ENCODE measurements at places on chromosomes 12 and 14.

DNA sequence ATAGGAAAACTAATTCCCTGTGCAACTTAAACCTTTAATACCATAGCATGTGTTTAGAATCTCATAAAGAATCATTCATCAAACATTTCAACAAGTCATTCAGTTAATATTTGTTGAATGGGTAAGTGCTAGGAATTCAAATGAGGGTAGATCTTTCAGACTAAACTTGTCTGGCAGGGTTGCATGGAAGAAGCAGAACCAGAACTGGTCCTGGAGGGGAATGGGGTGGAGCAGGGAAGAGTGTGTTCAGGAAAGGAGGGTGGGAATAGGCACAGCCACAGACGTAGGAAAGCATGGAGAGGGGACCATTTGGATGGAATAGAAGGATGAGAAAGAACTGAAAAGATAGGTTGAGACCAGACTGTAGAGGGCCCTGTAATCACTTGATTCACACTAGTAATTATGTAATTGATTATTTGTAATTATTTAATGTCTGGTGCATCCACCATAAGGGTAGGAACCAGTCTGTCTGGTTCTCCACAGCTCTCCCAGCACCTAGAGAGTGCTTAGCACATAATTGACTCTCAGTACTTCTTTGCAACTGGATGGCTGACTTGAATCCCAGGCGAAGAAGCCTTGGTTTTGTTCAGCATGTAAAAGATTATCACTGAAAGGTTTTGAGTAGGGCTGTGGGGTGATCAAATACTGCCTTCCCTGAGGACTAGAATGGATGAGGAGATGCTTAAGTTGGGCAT, 3.0 kb upstream of the MAP3K9 start:
- DNase-seq, result no peak

GRCh38 chr12:106303202-106303820, 778 bp downstream of the TCP11L2 start:
- peak; percentile 62 for DNase-seq

GRCh38 chr12:45913631-45914030, 76.7 kb downstream of the SCAF11 start:
- no peak for DNase-seq

- no peak for DNase-seq
These were observed 5.4 kb downstream of the NOS1 start for GRCh38 chr12:117356048-117356447.

DNA sequence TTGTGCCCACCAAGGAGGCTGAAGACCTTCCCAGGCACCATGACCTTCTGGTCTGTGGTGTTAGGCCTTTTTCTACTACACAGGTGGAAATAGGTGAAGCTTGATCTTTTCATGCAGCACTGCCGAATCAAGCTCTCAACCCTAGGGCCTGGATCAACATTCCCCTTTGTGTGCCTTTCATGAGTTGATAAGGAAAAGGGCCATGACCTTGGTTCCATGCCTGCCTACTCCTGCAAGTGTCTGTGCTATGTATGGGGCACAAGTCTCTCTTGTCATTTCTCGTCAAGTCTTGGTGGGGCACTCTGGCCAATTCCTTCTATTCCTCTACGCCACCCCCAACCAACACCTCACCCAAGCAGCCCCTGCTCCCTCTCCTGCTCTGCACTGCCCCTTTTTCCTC, 154.5 kb downstream of the SLC8A3 start:
- DNase-seq, result no peak

DNA sequence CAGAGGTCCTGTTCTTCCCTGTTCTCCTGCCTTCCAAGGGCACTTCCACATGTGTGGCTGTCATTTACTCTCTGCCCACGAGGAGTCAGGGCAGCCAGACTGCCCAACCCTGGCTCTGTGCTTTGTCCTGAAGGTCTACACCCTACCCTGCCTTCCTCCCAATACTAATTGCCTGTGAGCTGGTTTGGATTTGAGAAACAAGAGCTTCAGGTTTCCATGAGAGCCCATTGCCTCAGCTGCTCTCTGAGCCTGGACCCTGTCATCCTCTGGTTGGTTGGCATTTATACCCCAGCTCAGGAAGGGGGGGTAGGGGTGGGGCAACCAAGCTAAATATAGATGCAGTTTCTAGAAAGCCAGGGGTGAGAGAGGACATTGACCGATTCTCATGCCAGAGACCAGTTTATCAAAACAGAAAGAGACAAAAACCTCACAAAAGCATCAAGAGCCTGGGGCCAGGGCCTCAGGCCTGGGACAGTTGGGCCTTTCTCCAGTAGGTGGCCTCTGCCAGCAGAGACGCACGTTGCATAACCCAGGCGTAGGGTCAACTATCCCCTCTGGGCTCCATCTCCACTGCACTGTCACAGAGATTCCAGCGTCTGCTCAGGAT, 34.5 kb downstream of the VDR start:
- DNase-seq, result no peak

DNA sequence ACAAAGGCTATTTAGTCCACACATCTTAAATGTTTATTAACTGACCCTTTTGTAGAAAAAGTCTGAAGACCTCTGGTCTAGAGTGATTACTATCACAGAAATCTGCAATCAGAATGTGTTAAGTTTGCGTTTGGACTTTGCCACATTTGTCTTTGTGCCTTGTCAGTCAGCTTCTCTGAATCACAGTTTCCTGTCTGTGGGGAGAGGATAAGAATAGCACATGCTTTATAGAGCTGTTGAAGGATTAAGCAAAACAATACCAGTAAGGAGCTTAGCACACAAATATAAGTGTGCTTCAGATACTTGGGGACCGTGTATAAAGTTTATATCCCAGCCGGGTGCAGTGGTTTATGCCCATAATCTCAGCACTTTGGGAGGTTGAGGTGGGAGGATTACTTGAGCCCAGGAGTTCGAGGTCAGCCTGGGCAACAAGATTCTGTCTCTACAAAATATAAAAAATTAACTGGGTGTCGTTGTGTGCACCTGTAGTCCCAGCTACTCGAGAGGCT, 63.0 kb upstream of the BTG1 start:
- no peak for DNase-seq

DNA sequence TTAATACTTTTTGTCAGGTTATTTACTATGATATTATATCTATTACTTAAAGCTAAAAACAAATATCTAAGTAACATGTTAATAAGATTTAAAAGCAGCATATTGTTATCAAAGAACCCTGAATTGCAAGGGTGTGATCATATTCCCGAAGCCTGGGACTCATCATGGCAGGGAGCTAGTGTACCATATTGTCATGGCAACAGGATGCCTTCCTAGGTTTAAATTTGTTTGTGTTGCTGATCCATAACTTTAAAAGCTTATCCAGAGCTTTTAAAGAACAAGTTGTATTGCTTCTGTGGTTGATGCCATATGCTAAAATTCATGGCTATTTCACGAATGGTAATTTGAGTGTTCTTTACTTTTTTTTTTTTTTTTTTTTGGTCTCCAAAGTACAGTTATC, 500.5 kb downstream of the NAV3 start:
- DNase-seq, result no peak

DNA sequence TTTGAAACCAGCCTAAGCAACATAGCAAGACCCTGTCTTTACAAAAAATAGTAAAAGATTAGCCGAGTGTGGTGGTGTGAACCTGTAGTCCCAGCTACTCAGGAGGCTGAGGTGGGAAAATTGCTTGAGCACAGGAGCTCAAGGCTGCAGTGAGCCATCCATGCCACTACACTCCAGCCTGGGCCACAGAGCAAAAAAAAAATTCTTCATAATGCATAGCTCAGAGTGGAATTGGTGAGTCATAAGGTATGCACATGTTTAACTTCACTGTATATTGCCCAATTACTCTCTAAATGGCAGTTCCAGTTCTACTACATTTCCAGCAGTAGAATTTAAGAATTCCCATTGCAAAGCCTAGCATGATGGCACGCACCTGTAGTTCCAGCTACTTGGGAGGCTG, 26.8 kb upstream of the CLIP1 start:
- no peak for DNase-seq

DNA sequence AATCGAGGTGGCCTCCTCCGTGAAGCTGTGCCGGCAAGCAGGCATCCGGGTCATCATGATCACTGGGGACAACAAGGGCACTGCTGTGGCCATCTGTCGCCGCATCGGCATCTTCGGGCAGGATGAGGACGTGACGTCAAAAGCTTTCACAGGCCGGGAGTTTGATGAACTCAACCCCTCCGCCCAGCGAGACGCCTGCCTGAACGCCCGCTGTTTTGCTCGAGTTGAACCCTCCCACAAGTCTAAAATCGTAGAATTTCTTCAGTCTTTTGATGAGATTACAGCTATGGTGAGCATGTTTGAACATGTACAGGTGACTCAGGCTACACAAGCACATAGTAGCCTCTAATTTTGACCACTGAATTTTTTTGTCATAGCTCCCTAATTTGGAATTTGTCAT, 59.7 kb downstream of the ATP2A2 start:
- DNase-seq, result no peak

GRCh38 chr12:20494851-20495250, 126.5 kb downstream of the PDE3A start:
- DNase-seq, result no peak

DNA sequence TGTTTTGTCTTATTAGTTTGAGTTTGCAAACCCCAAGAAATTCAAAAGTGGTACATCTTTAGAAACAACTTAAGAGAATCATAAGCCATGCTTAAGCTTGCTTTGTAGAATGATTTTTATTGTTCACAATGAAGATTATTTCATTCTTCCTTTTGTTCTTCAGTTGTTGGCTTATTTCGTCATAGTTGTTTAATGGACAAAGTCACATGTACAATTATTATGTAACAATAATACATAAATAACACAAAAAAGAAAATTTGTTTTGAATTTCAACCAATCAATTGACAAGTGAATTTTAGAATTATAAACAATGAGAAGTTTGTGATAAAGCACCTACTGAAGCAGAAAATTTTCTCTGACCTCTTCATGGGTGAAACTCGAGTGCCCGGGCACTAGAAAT, 111.8 kb upstream of the IGF1 start:
- no peak for DNase-seq

- no peak for DNase-seq
These were observed 3.7 kb downstream of the KERA start for GRCh38 chr12:91053951-91054715.

DNA sequence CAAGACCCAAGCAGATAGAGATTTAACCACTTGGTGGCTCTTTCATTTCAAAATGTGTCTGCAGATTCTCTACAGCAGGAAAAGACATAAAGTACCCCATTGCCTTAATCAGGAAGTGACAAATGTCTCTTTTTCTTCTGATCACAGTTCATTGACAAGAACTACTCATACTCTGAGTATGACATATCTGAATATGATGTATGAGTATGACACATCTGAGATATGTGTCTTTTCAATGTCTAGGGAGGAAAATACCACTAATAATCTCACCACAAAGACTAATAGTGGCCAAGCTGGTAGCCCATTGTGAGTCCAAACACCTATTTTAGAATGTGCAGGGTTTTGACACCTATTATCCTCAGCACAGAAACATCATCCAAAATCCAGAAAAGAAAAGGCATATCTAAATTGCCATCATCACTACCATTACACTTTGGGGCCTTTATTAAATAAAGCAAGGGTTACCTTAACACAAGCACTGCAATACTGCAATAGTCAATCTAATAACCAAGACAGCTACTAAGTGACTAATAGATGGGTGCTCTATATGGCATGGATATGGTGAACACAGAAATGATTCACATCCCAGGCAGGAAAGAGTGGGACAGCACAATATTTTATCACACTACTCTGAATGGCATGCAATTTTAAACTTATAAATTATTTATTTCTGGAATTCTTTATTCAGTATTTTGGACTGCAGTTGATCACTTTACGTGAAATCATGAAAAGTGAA, 243.7 kb upstream of the FAR2 start:
- DNase-seq, result no peak

GRCh38 chr12:24728366-24728765, 220.5 kb downstream of the BCAT1 start:
- DNase-seq, result no peak

DNA sequence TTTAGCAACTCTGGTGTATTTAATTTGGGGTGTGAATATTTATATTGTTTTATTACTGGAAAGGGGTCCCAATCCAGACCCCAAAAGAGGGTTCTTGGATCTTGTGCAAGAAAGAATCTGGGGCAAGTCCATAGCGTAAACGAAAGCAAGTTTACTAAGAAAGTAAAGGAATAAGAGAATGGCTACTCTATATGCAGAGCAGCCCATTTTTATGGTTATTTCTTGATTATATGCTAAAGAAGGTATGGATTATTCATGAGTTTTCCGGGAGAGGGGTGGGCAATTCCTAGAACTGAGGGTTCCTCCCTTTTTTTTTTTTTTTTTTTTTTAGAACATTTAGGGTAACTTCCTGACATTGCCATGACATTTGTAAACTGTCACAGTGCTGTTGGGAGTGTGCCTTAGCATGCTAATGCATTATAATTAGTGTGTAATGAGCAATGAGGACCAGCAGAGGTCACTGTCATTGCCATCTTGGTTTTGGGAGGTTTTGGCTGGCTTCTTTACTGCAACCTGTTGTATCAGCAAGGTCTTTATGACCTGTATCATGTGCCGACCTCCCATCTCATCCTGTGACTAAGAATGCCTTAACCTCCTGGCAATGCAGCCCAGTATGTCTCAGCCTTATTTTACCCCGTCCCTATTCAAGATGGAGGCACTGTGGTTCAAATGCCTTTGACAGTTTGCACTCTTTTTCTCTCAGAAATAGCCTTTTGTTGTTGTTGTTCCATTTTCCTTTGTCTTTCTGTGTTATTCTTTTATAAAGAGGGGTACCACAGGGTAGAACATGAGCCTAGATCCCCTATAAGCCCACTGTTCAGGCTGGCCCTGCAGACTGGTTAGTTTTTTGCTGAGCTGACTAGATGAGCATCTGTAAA, 75.5 kb upstream of the DCD start:
- no peak for DNase-seq

- DNase-seq, result no peak
These were observed 80.9 kb downstream of the DENND5B start for GRCh38 chr12:31510034-31510433.

DNA sequence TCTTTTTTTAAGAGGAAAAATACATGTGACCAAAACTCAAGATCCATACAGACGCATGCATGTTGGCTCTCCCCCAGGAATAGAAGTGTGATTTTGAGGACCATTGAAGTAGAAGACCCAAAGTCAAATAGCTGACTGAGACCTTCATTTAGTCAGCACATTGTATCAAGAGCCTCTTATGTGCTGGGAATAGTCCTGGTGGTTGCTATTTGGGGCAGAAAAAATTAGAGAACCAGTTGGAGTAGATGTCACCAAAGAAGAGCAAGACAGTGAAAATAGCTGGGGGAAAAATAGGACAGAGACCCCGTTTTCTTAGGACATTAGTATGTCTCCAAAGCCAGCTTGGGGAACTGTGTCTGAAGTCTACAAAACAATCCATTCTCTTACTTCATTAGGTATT, 93.6 kb downstream of the PELI2 start:
- no peak for DNase-seq

- DNase-seq, result no peak
These were observed 1.6 kb downstream of the GSKIP start for GRCh38 chr14:96364962-96365361.

All from NCI-H2081 (cell line).